Activated effector memory CD4-positive, alpha-beta T cell treated with anti-CD3 and anti-CD28 coated beads, Interleukin-2, amount 50 U/mL, for 16 hours (primary cell): ENCODE measurements at places on chromosomes 12 and 14.

DNA sequence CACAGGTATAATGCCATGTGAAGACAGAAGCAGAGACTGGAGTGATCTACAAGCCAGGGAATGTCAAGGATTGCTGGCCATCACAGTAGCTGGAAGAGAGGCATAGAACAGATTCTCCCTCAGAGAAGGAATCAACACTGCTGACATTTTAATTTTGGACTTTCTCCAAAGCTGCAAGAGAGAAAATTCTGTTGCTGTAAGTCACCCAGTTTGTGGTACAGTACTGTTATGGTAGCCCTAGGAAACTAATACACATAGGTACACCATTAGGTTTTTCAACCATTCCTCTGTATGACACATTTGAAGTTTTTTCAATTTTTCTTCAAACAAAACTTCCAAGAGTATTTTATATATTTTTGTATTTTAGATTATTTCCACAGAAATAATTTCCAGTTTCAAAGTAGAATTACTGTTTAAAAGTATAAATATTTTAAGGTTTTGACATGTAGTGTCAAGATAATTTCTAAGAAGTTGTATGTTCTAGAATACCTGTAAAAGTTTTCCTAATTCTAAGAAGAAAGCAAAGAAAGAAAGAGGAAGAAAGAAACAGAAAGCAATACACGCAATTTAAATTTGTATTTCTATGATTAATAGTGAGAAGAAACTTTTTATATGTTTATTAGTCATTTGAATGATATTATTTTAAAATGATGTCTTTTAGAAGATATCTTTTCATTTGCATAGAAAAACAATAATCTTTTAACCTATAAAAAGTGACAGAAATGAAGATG is 64.9 kb upstream of the CATSPERB start:
- DNase-seq, result no peak

DNA sequence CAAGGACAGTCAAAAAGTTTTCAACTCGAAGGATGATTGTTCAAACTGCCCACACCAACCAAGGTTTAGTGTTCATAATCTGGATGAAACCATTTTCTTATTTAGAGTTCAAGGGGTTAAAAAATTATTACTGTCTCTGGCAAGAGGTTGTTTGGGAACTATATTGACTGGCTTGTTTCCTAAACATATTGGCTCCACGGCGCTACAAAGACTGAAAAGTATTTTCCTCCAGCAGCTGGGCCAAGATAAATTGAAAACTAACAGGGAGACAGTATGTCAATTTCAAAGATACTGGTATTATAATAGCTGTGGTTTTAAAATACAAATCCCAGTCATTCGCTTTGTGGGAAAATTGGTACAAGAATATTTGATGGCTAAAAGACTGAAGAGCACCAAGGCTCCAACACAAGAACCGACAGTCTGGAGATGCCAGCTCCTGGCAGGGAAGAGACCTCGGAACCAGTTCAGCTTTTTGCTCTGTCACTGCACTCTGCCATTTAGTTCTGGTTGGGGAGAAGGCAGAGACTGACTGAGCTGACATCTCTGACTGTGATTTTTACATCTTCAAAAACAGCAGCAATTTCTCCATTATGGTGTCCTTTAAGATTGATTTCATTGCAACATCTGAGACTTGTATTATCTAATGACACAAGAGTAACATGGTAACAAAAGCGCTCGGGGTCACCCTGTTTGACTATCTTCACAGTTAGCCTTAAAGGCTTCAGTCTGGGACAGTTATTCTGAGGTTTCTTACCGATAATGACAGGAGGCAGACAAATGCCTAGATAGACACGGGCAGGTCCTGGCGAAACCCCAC is 62.0 kb downstream of the ST8SIA1 start:
- DNase-seq, result no peak

- DNase-seq, result no peak
Measured at GRCh38 chr14:92456215-92457015, 57.2 kb upstream of the RIN3 start.

DNA sequence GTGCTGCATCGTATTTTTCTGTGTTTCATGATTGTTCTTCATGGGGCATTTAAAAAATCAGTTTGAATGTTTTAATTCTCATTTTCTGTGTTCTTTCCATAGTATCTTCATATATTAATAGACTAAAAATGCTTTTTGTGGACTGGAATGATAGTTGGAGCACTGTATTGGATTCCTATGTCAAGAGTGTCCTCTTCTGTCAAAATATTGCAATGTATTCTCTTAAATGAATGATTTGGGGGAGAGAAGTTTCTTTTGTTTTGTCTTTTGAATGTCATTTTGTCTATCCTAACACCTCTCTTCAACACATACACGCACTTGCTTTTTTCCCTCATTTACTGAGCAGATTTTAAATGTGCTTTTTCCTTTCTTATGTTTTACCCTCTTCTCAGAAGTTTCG is 4.7 kb upstream of the EIF2S3B start:
- DNase-seq, result no peak

DNA sequence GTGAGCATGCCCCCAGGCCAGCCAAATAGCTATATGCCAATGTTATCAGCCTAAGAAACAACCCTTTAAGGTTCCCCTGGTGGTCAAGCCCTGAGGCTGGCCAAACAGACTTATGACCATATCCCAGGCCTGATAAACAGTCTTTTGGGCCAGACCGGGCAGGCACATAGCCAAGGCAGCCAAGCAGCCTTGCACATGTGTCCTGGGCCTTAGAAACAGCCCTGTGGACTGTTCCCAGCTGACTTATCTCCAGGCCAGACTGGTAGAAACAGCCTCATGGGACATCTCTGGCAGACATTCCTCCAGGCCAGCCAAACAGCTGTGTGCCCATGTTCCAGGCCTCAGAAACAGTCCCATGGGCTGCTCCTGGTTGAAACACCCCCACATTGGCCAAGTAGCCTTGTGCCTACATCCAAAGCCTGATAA is 295.0 kb upstream of the MGAT4C start:
- no peak for DNase-seq
